Breast epithelium (tissue), 4 donors: ENCODE measurements at places on chromosomes 13 and 19. TPM values are rescaled to one million over a fixed set of nuclear protein-coding genes. Genes with fewer than 3 reads are reported as not detected.

GRCh38 chr19:9342610-9343304 lies 18.8 kb downstream of the ZNF559 start:
- no peak for DNase-seq

DNA sequence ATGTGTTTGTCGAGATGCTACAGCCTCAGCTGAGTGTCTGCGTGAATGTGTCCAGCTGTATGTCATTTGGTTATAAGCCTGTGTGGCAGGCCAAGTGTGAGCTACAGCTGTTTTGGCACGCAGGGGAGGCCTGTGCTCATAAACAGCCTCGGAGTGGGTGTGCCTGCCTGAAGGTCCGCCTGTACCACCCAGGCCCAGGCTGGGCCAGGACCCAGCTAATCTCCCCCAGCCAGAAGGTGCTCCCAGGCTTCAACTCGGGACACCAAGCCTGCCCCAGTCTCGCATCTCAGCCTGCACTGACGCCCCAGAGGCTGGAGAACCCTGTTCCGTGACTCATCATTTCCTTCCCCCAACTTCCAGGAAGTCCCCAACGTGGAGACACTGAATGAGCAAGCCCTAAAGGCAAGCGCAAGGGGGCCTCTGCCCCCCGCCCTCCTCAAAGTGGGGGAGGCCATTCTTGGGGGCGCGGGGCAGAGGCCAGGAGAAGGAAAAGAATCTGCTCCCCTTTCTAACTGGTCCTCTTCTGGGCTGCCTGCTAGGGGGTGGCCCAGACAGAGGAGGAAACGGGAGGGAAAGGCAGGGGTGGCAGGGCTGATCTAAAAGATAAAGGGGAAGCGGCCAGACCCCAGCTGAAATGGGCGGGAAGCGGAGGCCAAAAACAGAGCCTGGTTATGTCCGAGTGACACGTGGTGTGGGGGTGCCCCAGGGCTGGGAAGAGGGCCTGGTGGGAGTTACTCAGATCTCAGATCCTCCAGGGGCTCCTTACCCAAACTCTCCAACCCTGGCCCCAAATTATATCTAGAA lies 2.0 kb downstream of the SLC1A5 start:
- peak; percentile 61 for DNase-seq

GRCh38 chr13:22218797-22219196 lies 547.9 kb downstream of the FGF9 start:
- DNase-seq, result no peak

DNA sequence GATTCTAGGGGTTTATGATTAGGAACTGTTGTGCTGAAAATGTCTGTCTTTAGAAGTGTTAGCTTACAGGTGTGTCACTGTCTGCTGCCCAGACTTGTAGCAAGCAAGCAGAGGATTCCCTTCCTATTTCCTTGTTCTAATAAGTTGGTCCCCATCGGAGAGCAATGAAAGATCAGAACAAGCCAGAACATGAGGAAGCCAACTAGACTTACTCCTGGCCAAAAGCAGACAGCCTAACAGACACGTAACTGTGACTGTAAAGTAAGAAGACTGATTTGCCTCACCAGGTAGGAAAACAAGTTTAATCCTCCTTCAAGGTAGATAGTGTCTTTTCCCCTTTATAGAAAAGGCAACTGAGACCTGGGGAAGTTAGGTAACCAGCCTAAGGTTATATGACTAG lies 12.5 kb downstream of the POLR1D start:
- DNase-seq, result no peak

The COQ8B gene
- total RNA-seq, result 50.8 TPM

GRCh38 chr13:108961542-108962125 lies 332.2 kb downstream of the MYO16 start:
- DNase-seq, result no peak

- DNase-seq, result no peak
These were observed 3.8 kb downstream of the ZNF784 start for GRCh38 chr19:55620410-55621204.
